HT1080 (cell line): ENCODE measurements at places on chromosomes 5 and 9.

DNA sequence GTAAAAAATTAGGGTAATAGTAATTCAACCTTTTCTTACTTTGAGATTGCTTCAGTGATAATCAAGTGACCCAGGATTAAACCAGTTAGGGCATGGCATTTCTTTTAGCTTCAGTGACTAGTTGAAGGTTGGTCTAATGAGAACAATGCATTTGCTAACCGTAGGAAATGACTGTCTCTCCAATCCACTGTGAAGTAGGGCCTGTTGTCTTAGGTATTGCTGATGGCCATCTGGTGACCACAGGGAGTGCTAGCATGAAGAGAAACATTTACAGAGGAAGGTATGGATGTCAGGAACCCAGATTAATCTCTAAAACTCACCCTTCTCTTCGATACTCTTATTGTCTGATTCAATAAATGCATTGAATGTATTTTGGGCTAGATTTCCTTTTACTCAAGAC, 535.9 kb upstream of the SEMA6A start:
- DNase-seq = no peak

DNA sequence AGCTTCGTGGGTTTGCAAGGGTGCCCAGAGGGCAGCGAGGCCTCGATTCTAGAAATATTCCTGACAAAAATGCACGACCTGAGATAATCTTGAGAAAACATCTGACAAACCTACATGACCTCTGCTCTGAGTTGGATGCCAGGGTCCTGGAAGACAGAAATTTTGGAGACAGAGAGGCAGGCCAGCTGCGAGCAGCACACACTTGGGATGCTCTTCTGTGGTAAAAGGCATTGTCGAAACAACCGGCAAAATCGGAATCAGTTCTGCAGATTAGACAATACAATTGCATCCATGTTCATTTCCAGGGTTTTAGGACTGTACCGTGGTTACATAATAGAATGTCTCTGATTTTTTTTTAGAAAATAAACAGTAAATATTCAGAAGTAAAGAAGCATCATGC, 74.2 kb downstream of the GADD45G start:
- DNase-seq = no peak

DNA sequence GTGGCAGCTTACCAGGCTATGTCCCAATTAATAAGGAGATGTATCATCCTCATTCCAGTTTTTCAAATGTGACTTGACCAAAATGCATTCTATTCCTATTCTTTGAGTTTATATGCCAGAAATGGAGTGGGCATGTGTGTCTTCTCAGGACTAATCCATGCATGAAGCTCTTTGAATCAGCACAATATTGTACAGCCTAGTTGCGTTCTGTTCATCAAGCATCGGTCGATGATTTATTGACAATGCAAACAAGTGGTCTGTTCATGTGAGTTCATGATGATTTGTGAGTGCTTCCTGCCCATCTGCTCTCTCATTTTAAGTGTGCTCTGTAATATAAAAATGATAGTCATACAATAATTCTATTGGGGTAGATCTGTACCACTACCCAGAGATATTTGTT, 48.3 kb downstream of the PALM2AKAP2 start:
- no peak for DNase-seq

DNA sequence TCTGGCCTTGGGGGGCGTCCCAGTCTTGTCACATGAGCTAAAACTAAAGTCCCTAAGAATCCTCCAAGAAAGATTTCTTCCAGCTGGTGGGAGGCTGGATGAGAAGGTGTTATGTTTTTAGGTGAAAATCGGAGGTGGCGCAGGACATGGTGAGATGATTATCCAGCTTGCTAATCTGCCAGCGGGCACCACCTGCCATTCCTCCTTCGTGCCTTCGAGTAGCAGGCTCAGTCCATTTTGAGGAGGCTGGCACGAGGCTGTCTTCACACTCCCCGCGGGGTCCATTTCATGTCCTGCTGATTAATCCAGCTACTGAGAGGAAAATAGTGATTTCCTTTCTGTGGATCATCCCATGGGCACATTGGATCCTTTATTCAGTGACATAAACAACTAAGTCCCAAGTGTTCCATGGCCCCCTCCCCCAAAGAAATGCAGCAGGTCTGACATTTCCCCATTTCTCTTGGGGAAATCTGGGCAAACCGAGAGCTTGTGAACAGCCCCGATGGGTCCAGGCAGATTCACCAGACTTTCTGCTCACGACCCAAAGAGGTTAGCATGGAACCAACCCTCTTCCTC, 38.2 kb upstream of the EXOC3 start:
- no peak for DNase-seq

DNA sequence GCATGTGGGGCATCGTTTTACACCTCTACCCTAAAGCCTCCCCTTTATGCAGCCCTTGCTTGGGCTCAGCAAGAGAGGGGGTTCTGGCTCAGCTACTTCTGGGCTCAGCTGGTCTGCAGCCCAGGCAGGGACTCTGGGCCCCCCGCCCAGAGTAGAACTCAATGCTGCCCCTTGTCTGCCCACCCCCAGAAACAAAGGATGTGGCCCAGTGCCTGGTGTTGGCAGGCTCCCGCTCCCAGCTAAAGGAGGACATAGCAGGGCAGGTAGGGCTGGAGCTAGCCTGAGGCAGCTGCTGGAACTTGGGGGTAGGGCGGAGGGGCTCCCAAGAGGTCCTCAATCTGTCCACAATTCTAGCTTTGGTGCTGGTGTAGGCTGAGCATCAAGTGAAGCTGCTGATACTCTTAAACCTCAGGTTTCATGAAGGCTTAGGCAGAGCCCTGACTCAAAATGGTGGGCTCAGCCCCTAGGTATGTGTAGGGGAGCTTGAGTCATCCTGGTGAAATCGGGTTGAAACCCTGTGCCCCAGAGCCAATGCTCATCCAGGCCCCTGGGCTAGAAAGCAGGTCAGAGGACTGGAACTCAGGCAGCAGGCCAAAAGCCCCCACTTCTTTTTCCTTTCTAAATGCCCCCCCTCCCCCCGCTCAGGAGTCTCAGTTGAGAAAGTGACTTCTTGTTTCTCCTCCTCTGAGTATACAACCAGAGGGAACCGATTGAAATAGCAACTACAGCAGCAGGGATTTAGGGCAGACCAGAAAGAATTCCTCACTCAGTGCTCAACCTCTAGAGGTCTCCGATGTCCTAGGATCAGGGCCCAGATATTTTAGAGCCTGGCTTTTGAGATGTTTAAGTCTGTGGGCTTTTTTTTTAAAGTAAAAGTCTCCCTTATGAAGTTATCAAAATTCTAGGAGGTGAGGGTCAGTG, 11.4 kb downstream of the PSD2 start:
- DNase-seq = no peak

DNA sequence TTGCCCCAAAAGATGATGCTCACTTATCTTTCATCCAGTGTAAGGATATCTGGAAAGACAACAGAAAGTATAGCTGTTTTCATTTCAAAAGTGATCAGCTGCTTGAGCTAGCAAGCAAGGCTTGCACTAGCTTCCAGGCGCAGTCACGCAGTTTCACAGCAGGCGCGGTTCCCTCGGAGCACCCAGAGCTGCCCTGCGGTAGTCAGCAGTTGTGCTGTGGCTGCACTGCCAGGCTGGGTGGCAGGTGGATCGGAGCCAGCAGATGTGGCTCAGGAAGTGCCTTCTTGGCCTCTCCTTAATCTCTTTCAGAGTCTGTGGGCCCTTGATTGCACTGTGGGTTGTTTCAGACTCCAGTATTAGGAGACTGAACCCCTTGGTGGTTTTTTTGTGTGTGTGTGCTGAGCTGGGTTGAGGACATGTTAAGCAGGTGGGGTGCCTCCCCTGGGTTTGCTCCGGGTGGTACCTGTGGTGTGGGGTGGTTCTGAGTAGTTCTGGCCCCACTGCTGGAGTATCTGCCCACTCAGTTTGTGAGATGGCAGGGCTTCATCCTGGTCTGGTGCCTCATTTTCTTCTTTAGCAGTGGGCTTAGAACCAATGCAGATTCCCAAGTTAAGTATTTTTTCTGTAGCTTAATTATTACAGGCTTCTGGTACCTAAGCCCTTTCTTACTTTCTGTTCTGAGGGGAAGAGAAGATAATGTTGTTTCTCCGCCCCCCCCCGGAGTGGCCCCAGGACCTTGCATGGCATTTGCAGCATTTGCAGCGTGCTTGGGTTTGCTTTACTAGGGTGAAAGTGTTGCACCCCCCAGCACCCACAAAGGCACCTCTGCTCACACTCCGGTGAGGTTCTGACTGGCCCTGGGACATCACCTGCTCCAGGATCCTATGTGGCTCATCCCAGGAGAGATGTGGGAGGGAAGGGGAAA, 16.4 kb downstream of the TENT4A start:
- DNase-seq = no peak

DNA sequence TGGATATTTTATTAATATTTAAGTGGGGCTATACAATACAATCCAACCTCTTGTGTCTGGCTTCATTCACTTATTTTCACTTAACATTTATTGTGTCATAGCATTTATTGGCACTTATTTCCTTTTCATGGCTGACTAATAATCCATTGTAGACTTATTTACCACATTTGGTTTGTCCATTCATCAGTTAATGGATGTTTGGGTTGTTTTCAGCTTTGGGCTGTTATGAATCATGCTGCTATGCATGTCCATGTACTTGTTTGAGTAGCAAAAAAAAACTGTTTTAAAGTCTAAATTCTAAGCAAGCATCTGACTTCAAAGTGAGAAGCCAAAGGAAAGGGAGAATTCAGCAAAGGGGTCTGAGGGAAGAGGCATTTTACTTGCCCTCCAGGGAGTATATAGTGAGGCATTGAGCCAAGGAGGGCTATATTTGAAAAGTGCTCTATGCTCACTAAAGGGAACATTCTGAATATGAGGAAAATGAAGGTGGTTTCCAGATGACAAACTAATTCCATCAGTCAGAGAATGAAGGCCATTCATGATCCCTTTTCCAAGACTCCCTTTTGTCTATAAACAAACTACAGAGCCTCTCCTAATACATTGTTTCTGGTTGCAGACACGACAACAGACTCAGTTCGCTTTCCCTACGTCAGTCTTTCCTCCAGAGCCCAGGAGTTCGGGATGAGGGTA, 532.8 kb upstream of the KLF4 start:
- no peak for DNase-seq

GRCh38 chr5:171453056-171453725, 33.7 kb downstream of the FGF18 start:
- no peak for DNase-seq

DNA sequence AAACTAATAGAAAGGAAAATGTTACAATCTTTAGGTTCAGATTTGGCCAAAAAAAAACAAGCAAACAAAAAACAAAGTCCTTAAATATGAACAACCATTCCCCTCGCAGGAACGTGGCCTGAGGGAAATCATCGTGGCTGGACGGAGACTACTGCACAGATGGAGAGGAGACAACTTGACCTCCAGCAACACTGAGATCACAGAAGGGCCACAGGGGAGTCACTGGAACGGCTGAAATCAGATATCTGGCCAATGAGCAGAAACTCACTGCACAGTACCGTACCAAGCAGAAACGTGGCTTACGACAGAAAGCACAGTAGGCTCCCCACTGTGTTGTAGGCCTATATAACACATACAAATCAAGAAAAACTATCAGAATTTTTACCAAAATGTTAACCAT, 27.7 kb downstream of the CAMSAP1 start:
- no peak for DNase-seq

- no peak for DNase-seq
Measured at GRCh38 chr5:74409712-74410111, 230.8 kb downstream of the ENC1 start.

DNA sequence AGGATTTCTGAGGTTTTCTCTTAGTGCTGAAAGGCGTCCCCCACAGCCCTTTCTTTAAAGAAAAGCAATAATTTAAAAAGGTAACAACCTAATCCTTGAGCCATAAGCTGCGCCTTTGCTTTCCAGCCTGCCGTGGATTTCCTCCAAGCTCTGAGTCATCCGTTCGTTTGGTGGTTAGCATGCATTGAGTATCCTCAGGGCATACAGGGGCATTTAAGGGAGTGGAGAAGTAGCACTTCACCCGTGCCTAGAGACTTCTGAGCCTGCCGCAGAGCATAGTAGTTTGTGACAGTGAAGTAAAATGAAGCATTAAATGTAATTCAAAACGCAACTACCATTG, 892 bp upstream of the TNC start:
- peak; percentile 92 for DNase-seq

DNA sequence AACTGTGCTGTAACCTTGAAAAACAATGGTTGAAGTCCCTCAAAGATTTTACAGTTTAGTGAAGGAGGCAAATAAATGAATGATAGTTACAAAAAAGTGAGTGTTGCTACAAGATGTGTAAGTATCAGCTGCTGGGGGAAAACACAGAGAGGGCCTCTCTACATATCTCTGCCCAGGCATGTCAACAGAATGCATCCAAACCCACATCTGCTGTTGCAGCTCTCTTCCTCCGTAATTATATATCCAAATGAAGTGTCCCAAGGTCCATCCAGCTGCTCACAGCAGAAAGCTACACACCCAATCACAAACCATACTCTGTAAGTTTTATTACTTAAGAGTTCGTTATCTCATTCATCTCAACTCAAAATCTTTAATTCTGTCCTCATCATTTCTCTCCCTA, 584.6 kb downstream of the ANXA1 start:
- no peak for DNase-seq

- peak; percentile 64 for DNase-seq
Measured at GRCh38 chr5:28648108-28648507, 1609.7 kb upstream of the CDH9 start.

GRCh38 chr9:30058463-30058862, 2326.0 kb upstream of the ACO1 start:
- peak; percentile 11 for DNase-seq

GRCh38 chr5:122434205-122434970, 122.4 kb downstream of the SNCAIP start:
- no peak for DNase-seq

- no peak for DNase-seq
Measured at GRCh38 chr9:13481274-13481673, 201.8 kb upstream of the MPDZ start.

DNA sequence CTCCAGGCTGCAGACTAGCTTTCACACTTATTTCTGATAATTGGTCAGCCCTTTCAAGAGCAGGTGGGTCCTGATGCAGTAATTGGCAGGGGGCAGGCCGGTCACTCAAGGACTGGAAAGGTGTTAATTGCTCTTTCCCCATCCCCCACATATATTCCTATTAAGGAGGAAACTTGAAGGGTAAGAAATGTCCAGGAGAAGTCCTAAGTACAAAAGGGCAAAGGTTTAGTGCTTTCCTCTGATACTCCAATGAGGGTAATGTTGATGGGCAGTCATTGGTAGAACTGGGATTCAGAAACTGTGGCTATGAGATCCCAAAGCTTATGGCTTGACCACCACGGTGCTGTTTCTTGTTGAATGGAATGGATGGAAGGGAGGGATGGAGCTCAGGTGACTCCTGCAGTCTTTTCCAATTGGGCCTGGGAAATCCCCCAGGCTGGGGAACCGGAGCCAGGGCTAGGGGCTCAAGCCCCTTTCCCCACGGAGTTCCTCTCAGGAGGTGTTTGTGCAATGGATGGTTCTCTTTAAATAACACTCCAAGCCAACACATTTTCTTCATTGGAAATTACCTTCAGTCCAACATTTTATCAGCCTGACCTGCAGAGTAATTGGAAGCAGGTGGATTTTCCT, 103.2 kb upstream of the ALDH1B1 start:
- DNase-seq = no peak
